Fibroblast of lung (primary cell): ENCODE measurements at places on chromosomes 5 and 9. TPM values are rescaled to one million over a fixed set of nuclear protein-coding genes. Genes with fewer than 3 reads are reported as not detected.

DNA sequence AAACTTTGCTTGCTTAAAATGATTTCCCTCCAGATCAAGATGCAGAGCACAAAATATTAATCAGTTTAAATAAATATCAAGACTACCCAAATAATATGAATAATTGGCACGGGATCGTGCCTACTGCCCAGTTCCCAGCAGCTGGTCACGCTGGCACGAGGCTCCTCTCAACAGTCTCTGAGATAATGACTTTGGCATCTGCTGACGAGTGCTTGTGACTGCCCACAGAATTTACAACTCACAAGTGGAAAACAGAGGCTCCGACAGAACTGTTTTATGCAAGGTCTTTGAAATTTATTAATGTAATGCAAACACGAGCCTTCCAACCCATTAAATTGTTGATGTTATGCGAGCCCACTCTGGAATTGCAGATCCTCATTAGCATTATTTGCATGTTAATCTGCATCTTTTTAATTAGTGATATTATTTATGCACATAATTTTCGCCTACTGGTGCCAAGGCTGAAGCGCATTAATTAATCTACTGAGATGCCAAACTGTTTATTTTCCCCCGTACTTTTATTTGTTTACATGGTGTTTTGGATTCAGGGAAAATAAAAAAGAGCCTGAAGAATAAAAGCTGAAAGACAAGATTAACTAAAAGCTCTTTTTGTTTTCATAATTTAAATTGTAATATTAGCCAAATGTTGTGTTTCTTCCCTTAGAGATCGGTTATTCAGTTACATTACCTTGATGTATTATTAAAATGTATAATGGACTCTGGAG is 369.3 kb upstream of the IRX1 start:
- no peak for DNase-seq

Gene PCDH12
- 0.01 and 0.02 TPM in 2 replicates for polyA plus RNA-seq

DNA sequence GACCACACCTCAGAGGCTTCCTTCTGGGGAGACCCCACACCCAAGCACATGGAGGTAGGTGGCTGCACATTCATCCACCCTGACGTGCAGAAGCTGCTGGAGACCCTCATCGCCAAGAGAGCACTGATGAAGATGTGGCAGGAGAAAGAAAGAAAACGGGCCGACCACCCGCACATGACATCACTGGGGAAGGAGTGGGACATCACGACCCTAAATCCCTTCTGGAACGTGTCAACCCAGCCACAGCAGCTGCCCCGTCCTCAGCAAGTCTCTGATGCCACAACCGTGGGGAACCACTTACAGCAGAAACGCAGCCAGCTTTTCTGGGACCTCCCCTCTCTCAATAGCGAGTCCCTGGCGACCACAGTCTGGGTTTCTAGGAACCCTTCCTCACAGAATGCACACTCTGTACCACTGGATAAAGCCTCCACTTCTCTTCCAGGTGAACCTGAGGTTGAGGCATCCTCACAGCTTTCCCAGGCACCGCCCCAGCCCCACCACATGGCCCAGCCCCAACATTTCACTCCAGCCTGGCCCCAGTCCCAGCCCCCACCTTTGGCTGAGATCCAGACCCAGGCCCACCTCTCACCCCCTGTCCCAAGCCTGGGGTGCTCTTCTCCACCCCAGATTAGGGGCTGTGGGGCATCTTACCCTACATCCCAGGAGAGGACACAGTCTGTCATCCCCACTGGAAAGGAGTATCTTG is 3.0 kb downstream of the SPATA31E1 start:
- no peak for DNase-seq

DNA sequence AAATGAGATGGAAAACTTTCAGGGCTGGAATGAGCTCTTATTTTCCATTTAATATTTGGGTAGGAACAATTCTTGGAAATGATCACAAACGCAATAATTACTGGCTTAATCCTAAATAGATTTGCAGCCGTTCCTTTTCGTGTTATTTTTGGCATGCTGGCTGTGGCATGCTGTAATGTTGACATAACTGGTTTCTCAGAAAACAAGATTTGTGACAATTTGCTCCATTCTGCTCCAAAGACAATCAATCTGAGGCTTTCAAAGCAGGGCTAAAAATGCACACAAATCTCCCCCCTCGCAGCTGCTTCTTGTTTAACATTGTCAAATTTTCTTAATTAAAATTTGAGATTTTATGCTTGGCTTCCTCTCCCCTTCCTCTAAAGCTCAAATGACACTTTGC is 151.2 kb downstream of the TTC39B start:
- peak; percentile 61 for DNase-seq

DNA sequence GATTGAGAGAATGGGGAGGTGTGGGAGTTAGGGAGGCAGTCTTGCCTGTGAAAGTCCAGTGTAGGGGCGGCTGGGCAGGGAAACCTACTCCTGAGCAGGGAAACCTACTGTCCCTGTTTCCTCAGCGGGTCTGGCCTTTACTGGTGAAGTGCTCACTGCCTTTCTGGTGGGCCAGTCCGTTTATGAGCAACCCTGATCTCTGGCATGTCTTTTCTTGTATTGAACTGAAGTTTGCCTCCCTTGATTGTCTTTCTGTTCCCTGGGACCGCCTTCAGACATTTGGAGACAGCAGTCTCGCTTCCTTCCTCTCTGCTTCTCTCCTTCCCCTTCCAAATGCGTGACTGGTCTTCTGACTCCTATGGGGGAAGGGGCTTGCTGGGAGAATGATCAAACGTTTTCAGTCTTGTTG is 2.9 kb downstream of the SNX18 start:
- peak; percentile 47 for DNase-seq

GRCh38 chr9:131589124-131589711 is 43.9 kb downstream of the PRRT1B start:
- DNase-seq, result no peak

- DNase-seq, result peak; percentile 91
These were observed 59.9 kb upstream of the ARRDC3 start for GRCh38 chr5:91443023-91443422.

DNA sequence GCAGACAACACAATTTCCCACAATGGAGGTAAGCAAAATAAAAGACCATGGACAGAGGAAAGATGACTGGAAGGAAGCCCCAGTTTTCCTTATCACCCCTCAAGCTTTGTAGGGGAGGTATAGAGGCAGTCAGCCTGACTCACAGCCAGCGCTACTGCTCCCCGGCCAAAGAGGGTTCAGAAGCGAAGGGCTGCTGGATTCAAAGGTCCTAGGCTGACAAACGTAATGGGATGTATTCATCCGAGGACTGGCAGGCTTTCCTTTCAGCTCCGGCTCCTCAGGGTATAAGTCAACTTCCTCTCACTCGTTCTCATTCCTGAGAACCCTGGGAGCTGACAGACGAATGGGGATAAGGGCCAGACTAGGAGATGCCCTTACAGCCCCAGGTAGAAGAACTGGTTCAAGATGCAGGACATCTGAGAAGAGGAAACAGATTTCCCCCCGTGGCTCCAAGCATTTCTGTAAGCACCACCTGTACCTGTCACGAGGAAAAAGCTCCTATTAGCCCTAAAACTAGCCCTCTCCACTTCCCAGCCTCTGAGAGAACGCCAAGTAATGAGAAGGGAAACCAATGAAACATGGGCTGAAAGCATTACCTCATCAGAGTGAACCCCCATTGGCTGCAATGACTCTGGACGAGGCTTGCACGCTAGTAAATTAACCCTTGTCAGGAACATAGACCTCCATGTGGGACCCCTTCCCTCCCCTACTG is 22.1 kb upstream of the FAM13B start:
- DNase-seq, result peak; percentile 14

Gene FAM78A
- polyA plus RNA-seq, result 0.26 and 0.40 TPM in 2 replicates

DNA sequence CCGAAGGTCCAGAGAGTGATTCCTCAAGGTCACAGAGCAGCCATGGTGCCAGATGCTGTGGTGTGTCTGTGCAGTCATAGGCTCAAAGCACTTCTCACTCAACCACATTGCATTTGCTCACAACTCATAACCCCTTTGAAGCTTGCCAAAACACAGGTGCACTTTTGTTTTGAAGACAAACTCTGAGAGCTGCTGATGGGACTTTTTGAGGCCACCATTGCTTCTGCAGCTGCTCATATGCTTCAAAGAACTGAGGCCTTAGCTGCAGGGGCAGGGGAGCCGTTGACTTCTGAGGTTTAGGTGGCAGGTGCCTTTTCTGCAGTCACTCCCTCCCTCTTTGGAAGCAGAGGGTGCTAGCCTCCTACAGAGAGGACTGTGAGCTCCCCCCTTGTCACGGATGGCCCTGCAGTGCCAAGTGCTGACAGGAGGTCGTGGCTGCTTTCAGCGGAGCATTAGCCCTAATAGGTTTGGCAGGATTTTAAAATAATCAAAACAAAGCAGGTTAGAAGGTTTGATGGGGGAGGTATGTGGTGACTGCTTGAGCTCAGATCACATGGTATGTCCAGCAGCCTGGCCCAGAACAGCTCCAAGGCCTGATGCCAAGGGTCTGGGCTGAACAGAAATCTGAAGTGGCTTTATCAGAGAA is 232.1 kb downstream of the MAN2A1 start:
- DNase-seq, result no peak

DNA sequence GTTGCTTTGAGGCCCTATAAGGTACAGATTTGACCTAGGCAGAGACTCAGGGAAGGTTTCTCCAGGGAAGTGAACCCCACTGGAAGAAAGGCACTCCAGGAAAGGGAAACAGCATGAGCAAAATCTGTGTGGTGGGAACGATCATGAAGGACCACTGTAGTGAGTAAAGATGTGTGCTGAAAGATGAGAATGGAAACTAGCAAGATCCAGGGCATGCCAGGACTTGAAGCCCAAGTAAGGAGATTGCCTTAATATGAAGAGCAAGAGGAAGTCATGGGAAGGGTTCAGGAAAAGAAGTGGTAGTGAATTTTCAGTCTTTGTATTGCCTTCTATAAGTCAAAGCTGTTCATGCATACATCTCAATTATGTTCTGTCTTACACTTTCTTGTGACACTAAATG is 55.2 kb upstream of the SLIT3 start:
- no peak for DNase-seq

Gene FOXD4
- 0.03 and 0.06 TPM in 2 replicates for polyA plus RNA-seq

DNA sequence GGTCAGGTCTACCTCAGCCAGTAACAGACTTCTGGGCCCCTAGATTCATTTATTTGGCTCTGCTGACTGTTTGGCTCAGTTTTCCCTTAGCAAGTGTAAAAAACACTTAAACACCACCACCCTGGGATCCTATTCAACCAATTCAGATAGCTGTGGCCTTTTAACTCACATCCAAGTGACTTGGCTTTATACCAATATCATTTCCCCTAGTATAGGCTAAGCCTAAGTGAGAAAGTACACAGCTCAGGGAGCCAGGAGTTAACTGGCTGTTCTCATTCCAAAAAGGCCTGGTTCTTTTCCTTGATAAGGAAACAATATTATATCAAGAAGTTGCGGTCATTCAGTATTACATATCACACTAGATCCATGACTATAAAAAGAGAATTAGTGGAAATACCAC is 163.5 kb downstream of the ARL15 start:
- no peak for DNase-seq

Gene DDX4
- polyA plus RNA-seq, result not detected in 2 replicates

- peak; percentile 41 for DNase-seq
These were observed at the start of the genes BHMT2 and DMGDH for GRCh38 chr5:79069488-79070349. TSS of gene BHMT2 (plus strand) at chr5:79069767. CDS start at chr5:79069783, 16 bp downstream. TSS of gene DMGDH (minus strand) at chr5:79069674. CDS start at chr5:79069620, 54 bp downstream.

DNA sequence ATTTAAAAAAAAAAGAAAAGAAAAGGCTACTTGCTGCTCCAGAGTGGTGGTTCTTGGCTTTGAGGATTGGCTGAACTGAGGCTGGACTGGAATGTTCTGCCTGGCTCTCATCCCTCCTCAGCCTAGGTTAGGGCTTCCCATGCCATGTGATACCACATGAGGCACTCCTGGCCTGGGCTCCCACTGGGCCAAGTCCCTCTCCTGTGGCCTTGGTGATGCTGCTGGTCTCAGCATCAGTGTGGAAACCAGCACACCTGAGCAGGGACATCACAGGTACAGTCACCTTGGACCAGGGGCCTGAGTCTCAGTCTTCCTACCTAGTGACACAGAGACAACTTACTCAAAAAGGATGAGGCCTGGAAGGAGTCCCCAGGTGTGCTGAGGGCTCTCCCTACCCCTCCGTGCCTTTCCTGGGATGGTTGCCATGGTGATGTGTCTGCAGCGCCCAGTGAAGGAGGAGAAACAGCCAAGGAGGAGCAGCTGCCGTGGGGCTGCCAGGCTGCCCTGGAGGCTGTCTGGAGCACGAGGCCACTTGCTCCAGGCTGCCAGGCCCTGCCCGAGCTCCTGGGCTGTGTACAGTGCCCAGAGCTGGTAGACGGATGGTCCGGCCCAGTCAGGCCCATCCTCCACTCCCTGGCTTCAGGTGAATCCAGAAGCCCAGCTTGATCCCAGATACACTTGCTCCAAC is 71.0 kb downstream of the WNK2 start:
- no peak for DNase-seq

DNA sequence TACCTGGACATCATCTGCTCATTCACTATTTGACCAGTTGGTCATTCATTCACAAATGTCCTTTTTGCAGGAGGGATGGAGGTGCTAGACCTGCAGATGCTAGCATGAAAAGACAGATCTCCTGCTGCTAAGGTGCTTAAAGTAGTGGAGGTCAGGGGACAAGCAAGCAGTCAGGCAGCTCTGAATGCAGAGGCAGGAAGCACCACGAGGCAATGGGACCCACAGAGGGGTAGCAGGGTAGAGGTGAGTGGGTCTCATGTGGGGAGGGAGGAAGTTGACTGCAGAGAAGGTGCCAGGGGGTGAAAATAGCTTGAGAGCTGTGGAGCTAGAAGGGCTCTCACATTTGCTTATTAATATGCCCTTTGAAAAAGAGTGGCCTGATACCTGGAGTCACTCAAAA is 25.2 kb downstream of the FXN start:
- DNase-seq, result no peak
